ENCODE measurements at places on chromosomes 6 and 20. TPM values are rescaled to one million over a fixed set of nuclear protein-coding genes. Genes with fewer than 3 reads are reported as not detected.

The BPIFA1 gene
- not detected for total RNA-seq

The CDH4 gene
- total RNA-seq = 0.06 TPM

The BMP2 gene
- 15.9 TPM for total RNA-seq

The ENPP3 gene
- total RNA-seq = 0.26 TPM

The EDN3 gene
- total RNA-seq = not detected

DNA sequence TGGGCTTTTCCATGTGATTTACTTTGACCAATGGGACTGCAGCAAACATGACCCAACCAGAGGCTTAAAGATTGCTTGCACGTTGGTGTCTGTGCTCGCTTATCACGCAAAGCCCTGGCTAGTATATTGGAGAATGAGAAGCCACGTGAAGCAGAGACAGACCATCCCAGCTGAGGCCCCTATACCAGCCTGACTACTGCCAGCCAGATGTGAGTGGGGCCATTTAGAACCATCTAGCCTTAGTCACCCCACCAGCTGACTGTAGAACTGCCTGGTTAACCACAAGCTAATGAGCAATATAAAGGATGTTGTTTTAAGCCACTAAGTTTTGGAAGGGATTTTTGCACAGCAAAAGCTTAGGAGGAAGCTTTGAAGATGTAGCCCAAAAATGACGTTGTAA lies 74.5 kb downstream of the MACROD2 start:
- DNase-seq = no peak

- no peak for DNase-seq
These were observed 26.4 kb downstream of the GDAP1L1 start for GRCh38 chr20:44273231-44274215.

- no peak for DNase-seq
These were observed 13.8 kb downstream of the CPNE5 start for GRCh38 chr6:36825452-36825851.

DNA sequence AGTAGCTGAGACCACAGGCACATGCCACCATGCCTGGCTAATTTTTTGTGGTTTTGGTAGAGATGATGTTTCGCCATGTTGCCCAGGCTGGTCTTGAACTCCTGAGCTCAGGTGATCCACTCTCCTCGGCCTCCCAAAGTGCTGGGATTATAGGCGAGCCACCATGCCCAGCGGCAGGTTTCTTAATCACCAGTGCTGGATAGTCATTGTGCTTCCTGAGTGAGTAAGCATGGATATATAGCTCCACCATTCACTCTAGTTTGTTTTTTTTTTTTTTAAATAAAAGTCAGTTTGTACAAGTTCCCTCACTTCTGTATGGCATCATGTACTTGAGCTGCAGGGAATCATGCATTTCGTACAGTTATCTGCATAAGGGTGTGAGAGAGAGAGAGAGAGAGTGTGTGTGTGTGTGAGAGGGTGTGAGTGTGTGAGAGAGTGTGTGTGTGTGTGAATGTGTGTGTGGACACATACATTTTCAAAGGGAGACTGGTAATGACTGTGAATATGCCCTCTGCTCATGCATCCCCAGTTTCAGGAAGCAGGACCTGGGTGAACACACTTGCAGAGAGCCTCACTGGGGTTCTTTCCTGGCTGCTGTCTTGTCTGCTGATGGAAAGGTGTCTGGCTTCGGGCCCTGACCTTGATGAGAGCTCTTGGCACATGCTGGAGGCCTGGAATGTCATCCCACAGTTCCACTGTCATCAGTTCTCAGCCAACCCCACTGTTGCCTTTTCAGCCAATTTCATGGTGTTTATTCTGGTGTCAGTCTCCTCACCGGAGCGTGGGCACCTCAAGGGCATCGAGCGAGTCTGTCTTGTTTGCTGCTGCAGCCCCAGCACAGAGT lies 65.0 kb upstream of the XRN2 start:
- no peak for DNase-seq

DNA sequence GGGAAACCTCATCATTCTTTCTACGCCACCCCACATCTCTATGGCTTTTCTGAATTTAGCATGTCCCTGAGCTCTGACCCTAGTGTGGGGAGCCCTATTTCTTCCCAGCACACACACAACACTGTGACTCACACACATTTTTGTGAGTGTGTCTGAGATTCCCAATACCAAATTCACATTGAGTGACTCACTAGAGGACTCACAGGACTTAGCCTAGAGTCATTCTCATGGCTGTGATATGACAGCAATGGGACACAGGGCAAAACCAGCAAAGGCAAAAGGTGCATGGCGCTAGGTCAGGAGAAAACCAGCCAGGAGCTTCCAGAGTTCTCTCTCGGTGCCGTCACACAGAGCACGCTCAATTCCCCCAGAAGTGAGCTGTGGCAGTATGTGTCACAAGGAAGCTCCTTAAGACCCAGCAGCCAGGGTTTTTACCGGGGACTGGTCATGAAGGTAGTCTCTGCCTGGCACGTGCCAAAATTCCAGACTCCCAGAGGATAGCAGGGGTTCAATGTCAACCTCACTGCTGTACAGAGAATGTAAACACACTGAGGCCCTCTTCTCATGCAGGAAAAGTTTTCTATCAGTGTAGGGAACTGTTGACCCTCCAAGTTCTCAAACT lies 6.2 kb downstream of the CSTL1 start:
- DNase-seq = no peak

DNA sequence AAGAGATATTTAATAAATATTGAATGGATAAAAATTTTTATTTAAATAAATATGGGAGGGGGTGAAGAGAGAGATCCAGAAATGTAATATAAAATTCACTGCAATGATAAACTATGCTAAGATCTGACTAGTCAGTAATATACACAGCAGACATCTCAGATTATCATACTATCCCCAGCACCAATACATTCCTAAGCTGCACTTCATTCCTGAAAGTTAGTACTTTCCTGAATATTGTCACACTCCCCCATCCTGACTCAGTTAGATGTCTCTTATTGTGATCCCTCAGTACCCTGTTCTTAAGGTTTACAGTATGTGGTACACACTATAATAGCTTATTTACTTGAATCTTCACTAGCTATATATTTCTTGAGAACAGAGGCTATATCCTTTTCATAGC lies 88.3 kb upstream of the KCNQ5 start:
- DNase-seq = no peak

- DNase-seq = no peak
These were observed 62.0 kb upstream of the HDDC2 start for GRCh38 chr6:125363824-125364165.

- no peak for DNase-seq
These were observed 7.3 kb downstream of the RNF24 start for GRCh38 chr20:4008026-4008413.

DNA sequence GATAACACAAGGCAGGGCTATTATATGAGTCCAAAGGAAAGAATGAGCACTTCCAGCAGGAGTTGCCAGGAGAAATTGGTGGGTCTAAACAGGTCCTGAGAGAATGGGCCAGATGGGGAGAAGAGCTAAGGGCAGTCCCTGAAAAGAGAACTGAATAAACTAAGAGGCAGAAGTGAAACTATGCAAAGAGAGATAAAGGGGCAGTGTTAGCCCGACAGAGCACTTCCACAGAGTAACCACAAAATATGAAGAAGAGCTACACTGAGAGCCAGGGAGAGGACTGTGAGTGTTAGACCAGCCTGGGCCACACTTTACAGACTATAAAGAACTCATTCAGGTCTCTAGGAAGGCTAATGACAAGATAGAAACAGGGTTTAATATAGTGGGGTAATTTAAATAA lies 43.8 kb downstream of the RALGAPA2 start:
- no peak for DNase-seq

Data from aorta (tissue), 5 donors.